Pulmonary artery endothelial cell (primary cell): ENCODE measurements at places on chromosomes 11 and 22. TPM values are rescaled to one million over a fixed set of nuclear protein-coding genes. Genes with fewer than 3 reads are reported as not detected.

The SPCS2 gene
- total RNA-seq, result 16.4 and 43.1 TPM in 2 replicates

The ANO5 gene
- 2.3 and 4.7 TPM in 2 replicates for total RNA-seq

The ANGPTL5 gene
- total RNA-seq, result not detected in 2 replicates

The P2RY6 gene
- total RNA-seq, result 0.13 TPM in 1 of 2 replicates, not detected in the other

The OR52M1 gene
- not detected in 2 replicates for total RNA-seq

The ATP5MG gene
- 69.5 and 96.9 TPM in 2 replicates for total RNA-seq

The CHRM1 gene
- total RNA-seq, result not detected in 2 replicates

The KDELR3 gene
- total RNA-seq, result 29.3 and 41.7 TPM in 2 replicates

The KCNJ11 gene
- 0.07 and 0.20 TPM in 2 replicates for total RNA-seq

The RASD2 gene
- not detected in 2 replicates for total RNA-seq

The BTBD18 gene
- not detected in 2 replicates for total RNA-seq

The OR2AG1 gene
- under 0.01 TPM in 1 of 2 replicates, not detected in the other for total RNA-seq

The KDM4E gene
- not detected in 2 replicates for total RNA-seq

The SYCE3 gene
- total RNA-seq, result not detected in 2 replicates

The GRIK4 gene
- 0.07 and 0.11 TPM in 2 replicates for total RNA-seq

The OR8B8 gene
- not detected in 2 replicates for total RNA-seq

The NUP50 gene
- 73.9 and 93.3 TPM in 2 replicates for total RNA-seq

The ARHGAP42 gene
- total RNA-seq, result 0.46 and 1.0 TPM in 2 replicates

The DBX1 gene
- not detected in 2 replicates for total RNA-seq

The MEN1 gene
- 17.0 and 26.2 TPM in 2 replicates for total RNA-seq

The GRM5 gene
- under 0.01 and 0.04 TPM in 2 replicates for total RNA-seq

The MOGAT2 gene
- not detected in 2 replicates for total RNA-seq

The BRMS1 gene
- total RNA-seq, result 80.5 and 86.2 TPM in 2 replicates

The DLG2 gene
- 0.42 and 0.66 TPM in 2 replicates for total RNA-seq

The OR51F1 gene
- total RNA-seq, result not detected in 2 replicates

The CHRNA10 gene
- 0.33 and 0.78 TPM in 2 replicates for total RNA-seq

The ZNF70 gene
- 2.6 TPM in 2 replicates for total RNA-seq

The PDE2A gene
- 8.4 and 25.3 TPM in 2 replicates for total RNA-seq

The KCNK7 gene
- total RNA-seq, result 0.04 and 0.13 TPM in 2 replicates

The ABTB2 gene
- total RNA-seq, result 0.07 and 0.25 TPM in 2 replicates

The BDNF gene
- 2.7 and 3.4 TPM in 2 replicates for total RNA-seq

The GTSE1 gene
- total RNA-seq, result 8.6 and 15.4 TPM in 2 replicates

The SSTR3 gene
- total RNA-seq, result not detected in 2 replicates

The ELF5 gene
- not detected in 2 replicates for total RNA-seq

The SLC22A25 gene
- total RNA-seq, result not detected in 2 replicates

The HOATZ gene
- total RNA-seq, result not detected in 2 replicates

The ACR gene
- total RNA-seq, result 0.13 TPM in 1 of 2 replicates, not detected in the other

The SPTBN2 gene
- total RNA-seq, result 34.0 and 67.0 TPM in 2 replicates

The TRIM48 gene
- not detected in 2 replicates for total RNA-seq

The RAB38 gene
- 6.5 and 10.9 TPM in 2 replicates for total RNA-seq

The SRPRA gene
- total RNA-seq, result 47.7 and 63.7 TPM in 2 replicates

The TESMIN gene
- 1.5 and 1.9 TPM in 2 replicates for total RNA-seq

The LMO1 gene
- not detected in 2 replicates for total RNA-seq

The OR5B12 gene
- total RNA-seq, result not detected in 2 replicates

The CEP126 gene
- 0.81 and 1.3 TPM in 2 replicates for total RNA-seq

The LRRC56 gene
- total RNA-seq, result 0.40 and 0.46 TPM in 2 replicates

The SPA17 gene
- total RNA-seq, result 6.3 and 6.8 TPM in 2 replicates
